ENCODE measurements at places on chromosomes 2 and 18.

- DNase-seq: no peak
- no peaks in the 10 kb centered on the region for H3K36me3 ChIP-seq
- H3K27me3 ChIP-seq: peaks cover 4% of the 10 kb centered on the region
- peak overlapping the region; percentile 26 for H3K27ac ChIP-seq
- H3K4me3 ChIP-seq: peak overlapping the region; percentile 93
These were observed 358 bp downstream of the USP37 start for GRCh38 chr2:218567797-218568189.

- H3K27ac ChIP-seq: no peak overlapping the region
- no peaks in the 10 kb centered on the region for H3K36me3 ChIP-seq
- DNase-seq: no peak
- H3K4me3 ChIP-seq: no peak overlapping the region
These were observed 225.0 kb upstream of the HS6ST1 start for GRCh38 chr2:128543646-128544045.

DNA sequence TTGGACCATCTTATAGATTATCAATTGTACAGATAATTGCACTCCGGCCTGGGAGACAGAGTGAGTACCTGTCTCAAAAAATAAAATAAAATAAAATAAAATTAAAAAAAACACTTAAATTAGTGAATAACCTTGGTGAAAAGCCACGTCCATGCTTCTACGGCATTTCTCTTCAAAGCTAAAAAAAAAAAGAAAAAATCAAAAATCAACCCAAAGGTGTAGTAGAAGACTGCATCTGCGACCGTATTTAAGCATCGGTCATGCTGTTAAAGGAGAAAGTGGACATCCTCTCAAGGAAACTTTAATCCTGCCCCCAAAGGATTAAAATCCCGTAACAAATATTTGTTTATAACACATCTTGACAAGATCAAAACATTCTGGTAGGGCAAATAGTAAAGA, 350 bp upstream of the RNF138 start:
- H3K4me3 ChIP-seq: peak overlapping the region; percentile 93
- peak overlapping the region; percentile 94 for H3K27ac ChIP-seq
- peaks cover 17% of the 10 kb centered on the region for H3K4me1 ChIP-seq
- H3K36me3 ChIP-seq: no peaks in the 10 kb centered on the region
- no peak for DNase-seq

GRCh38 chr2:80269806-80270205, 34.7 kb downstream of the LRRTM1 start:
- peaks cover 5% of the 10 kb centered on the region for H3K4me1 ChIP-seq
- H3K4me3 ChIP-seq: no peak overlapping the region
- no peaks in the 10 kb centered on the region for H3K36me3 ChIP-seq

DNA sequence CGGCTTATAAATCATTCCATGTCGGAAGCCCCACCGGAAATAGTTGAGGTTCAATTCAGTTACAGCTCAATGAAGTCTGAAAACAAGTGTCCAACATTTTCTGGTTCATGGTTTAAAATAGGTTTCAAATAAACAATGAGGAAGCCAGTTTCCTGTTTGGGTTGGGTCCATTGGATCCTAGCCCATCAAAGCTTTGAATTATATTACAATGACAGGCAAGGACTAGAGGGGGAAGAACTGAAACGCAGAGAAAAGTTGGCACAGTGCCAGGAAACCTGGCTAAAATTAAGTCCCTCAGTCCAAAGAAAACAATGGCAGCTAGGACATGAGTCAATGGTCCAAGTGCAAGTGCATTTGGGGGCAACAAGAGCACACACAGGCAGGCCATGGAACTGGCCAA, 32.0 kb downstream of the SLC14A1 start:
- no peaks in the 10 kb centered on the region for H3K4me1 ChIP-seq
- H3K27me3 ChIP-seq: peaks cover 1% of the 10 kb centered on the region
- no peak overlapping the region for H3K4me3 ChIP-seq
- DNase-seq: no peak

GRCh38 chr2:52428224-52428623, 1339.4 kb upstream of the CHAC2 start:
- H3K4me3 ChIP-seq: no peak overlapping the region
- no peaks in the 10 kb centered on the region for H3K27me3 ChIP-seq
- no peak overlapping the region for H3K27ac ChIP-seq
- no peaks in the 10 kb centered on the region for H3K36me3 ChIP-seq
- no peaks in the 10 kb centered on the region for H3K4me1 ChIP-seq
- DNase-seq: no peak

DNA sequence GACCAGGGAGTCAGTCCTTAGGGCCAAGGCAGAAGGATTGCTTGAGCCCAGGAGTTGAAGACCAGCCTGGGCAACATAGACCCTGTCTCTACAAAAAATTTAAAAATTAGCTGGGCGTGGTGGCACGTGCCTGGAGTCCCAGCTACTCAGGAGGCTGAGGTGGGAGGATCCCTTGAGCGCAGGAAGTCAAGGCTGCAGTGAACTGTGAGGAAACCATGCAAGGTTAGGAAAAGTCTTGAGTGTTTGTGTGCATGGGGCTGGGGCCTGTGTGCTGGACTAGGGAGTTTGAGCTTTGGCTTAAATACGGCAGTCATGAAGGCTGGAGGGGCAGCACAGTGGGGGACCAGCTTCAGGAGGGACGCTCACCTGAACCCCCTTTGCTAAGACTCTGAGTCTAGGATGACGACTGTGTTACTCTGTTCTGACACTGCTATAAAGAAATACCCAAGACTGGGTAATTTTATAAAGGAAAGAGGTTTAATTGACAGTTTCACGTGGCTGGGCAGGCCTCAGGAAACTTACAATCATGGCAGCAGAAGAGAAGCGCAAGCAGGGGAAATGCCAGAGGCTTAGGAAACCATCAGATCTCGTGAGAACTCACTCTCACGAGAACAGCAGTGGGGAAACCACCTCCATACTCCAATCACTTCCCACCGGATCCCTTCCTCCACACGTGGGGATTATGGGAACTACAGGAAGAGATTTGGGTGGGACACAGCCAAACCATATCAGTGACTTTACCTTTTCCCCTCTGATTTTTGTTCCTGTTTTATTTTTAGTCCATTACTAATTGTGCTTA, 39.4 kb downstream of the GORASP2 start:
- no peak for DNase-seq
- no peaks in the 10 kb centered on the region for H3K27me3 ChIP-seq
- no peaks in the 10 kb centered on the region for H3K4me1 ChIP-seq
- no peak overlapping the region for H3K27ac ChIP-seq
- H3K36me3 ChIP-seq: no peaks in the 10 kb centered on the region

DNA sequence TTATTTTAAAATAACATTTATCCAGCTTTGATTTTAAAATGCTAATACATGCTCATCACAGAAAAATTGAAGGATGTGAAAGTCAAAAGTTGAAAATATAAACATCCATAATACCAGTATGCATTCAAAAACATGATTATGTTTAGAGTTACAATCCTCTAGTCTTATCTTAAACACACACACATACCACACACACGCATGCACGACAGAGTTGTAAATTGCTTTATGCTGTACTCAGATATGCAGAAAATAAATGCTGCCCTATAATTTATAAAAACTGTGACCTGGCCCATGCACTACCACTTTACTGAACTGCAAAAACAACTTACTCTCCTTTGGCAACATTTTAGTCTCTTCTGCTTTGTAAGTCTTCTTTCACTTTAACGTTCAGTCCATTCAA, 793.0 kb upstream of the FANCL start:
- no peak overlapping the region for H3K4me3 ChIP-seq
- H3K27ac ChIP-seq: no peak overlapping the region
- DNase-seq: no peak
- no peaks in the 10 kb centered on the region for H3K36me3 ChIP-seq
- no peaks in the 10 kb centered on the region for H3K4me1 ChIP-seq

- no peak overlapping the region for H3K4me3 ChIP-seq
- no peak for DNase-seq
- H3K27ac ChIP-seq: no peak overlapping the region
- peaks cover 6% of the 10 kb centered on the region for H3K4me1 ChIP-seq
- H3K27me3 ChIP-seq: peaks cover 1% of the 10 kb centered on the region
- H3K36me3 ChIP-seq: no peaks in the 10 kb centered on the region
These were observed 67.2 kb downstream of the XDH start for GRCh38 chr2:31347319-31347718.

- H3K27me3 ChIP-seq: peaks cover 3% of the 10 kb centered on the region
- peak; percentile 90 for DNase-seq
- no peak overlapping the region for H3K27ac ChIP-seq
- H3K4me1 ChIP-seq: no peaks in the 10 kb centered on the region
- no peak overlapping the region for H3K4me3 ChIP-seq
These were observed 8.3 kb downstream of the SLC4A5 start for GRCh38 chr2:74334931-74335333.

DNA sequence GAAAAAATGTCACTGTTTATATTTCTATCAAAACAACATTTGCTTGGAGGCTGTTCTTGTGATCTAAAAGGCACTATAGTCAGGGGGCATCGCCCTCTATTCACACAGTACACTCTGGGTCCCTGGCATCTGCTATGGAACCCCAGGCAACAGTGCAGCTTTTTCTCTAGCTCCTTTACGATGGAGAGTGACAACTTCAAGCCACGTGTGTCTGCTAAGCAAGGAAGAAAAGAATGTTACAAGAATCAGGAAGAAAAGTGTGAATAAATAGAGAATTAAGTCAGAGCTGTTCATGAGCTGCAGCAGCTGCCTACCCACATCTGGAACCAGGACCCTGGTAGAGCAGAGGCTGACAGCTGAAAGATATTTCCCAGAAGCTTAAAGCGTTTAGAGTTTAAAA, 11.2 kb downstream of the RND3 start:
- H3K4me1 ChIP-seq: peaks cover 29% of the 10 kb centered on the region
- H3K4me3 ChIP-seq: no peak overlapping the region
- H3K27ac ChIP-seq: no peak overlapping the region

GRCh38 chr18:62523631-62524439, 1.0 kb downstream of the ZCCHC2 start:
- peaks cover 20% of the 10 kb centered on the region for H3K4me1 ChIP-seq
- DNase-seq: peak; percentile 60
- H3K27ac ChIP-seq: no peak overlapping the region
- no peaks in the 10 kb centered on the region for H3K36me3 ChIP-seq

DNA sequence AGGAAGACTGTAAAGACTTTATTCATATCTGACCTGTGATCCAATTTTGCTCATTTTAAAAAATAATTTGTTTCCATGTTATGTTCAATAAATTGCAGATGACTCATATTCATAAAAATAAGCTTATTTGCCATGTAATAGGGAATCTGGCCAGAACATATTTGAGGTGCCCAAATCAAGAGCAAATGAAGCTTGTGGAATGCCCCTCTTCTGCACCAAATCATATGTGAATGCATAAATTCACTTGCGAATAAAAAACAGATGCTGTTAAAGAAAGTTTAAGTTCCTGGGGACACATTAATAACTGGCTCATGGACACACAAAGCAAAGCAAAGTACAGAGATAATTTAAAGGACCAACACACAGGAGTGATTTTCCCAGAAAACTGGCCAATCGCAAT, 279.0 kb upstream of the CDH2 start:
- H3K4me1 ChIP-seq: peaks cover 1% of the 10 kb centered on the region
- H3K36me3 ChIP-seq: no peaks in the 10 kb centered on the region
- H3K27me3 ChIP-seq: peaks cover 1% of the 10 kb centered on the region
- no peak overlapping the region for H3K4me3 ChIP-seq
- DNase-seq: no peak
